Transverse colon (tissue), 4 donors: ENCODE measurements at places on chromosomes 3 and 15.
A peak's percentile ranks its signal among the peaks of the same experiment; 100 is the strongest.

GRCh38 chr3:110027446-110028080 is 690.2 kb upstream of the DPPA4 start:
- H3K4me1 ChIP-seq, result no peaks in the 10 kb centered on the region
- no peaks in the 10 kb centered on the region for H3K36me3 ChIP-seq
- H3K27me3 ChIP-seq, result no peaks in the 10 kb centered on the region
- DNase-seq, result no peak

GRCh38 chr3:113084777-113085176 is 94.0 kb downstream of the GTPBP8 start:
- peaks cover 10% of the 10 kb centered on the region for H3K4me1 ChIP-seq
- DNase-seq, result peak; percentile 48
- peak overlapping the region; percentile 21 for H3K27ac ChIP-seq

- H3K27ac ChIP-seq, result peak overlapping the region; percentile 65
- no peak overlapping the region for H3K4me3 ChIP-seq
- peaks cover 11% of the 10 kb centered on the region for H3K4me1 ChIP-seq
- no peaks in the 10 kb centered on the region for H3K36me3 ChIP-seq
- no peak for DNase-seq
These were observed 84.5 kb downstream of the CHSY1 start for GRCh38 chr15:101167411-101167752.

DNA sequence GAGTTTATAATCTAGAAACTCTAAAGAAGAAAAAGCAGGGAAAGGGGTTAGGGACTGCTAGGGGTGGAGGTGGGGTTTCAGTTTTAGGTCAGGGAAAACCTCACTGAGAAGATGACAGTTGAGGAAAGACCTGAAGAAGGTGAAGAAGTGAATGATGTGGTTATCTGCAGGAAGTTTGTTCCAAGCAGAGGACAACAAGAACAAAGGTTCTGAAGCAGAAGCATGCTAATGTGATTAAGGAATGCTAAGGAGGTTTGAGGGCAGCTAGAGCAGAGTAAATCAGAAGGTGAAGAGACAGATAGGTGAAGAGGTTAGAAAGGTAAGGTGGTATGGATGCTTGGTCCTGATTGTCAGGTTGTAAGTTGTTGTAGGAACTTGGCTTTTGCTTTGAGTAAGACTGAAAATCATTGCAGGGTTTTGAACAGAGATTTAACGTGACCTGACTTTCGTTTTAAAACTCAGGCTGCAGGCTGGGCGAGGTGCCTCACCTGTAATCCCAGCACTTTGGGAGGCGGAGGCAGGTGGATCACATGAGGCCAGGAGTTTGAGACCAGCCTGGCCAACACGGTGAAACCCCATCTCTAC is 8.6 kb downstream of the OXSR1 start:
- no peak overlapping the region for H3K27ac ChIP-seq
- DNase-seq, result no peak
- no peak overlapping the region for H3K4me3 ChIP-seq

GRCh38 chr3:32998631-32999451 is 47.4 kb downstream of the CCR4 start:
- no peak overlapping the region for H3K27ac ChIP-seq
- no peak overlapping the region for H3K4me3 ChIP-seq
- no peak for DNase-seq
- no peaks in the 10 kb centered on the region for H3K4me1 ChIP-seq
- H3K27me3 ChIP-seq, result no peaks in the 10 kb centered on the region
- no peaks in the 10 kb centered on the region for H3K36me3 ChIP-seq

- no peaks in the 10 kb centered on the region for H3K4me1 ChIP-seq
- H3K36me3 ChIP-seq, result no peaks in the 10 kb centered on the region
- no peak for DNase-seq
- H3K27me3 ChIP-seq, result no peaks in the 10 kb centered on the region
- no peak overlapping the region for H3K27ac ChIP-seq
These were observed 74.8 kb upstream of the MAGI1 start for GRCh38 chr3:66113542-66113941.

GRCh38 chr3:6228958-6229683 is 631.8 kb upstream of the GRM7 start:
- no peaks in the 10 kb centered on the region for H3K36me3 ChIP-seq
- DNase-seq, result no peak
- H3K4me3 ChIP-seq, result no peak overlapping the region
- no peaks in the 10 kb centered on the region for H3K4me1 ChIP-seq
- no peak overlapping the region for H3K27ac ChIP-seq
- no peaks in the 10 kb centered on the region for H3K27me3 ChIP-seq

GRCh38 chr3:195007766-195008165 is 263.2 kb downstream of the XXYLT1 start:
- H3K36me3 ChIP-seq, result no peaks in the 10 kb centered on the region
- no peaks in the 10 kb centered on the region for H3K4me1 ChIP-seq
- H3K27me3 ChIP-seq, result peaks cover 7% of the 10 kb centered on the region
- no peak overlapping the region for H3K4me3 ChIP-seq

DNA sequence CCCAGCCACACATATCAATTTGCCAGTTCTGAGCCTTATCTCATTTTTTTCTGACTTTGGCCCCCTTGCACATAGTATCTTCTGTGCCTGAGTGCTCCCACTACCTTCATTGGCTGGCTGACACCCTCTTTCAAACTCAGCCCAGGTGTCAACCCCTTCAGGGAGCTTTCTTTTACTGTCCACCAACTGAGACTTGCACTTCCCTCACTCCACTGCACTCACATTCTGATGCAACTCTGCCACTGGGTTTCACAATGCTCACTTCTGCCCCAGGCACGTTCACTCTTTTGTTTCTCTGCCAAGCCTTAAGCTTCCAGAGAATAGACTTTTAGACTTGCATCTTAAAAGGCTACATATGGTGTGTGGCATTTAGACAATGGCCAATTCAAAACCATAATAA is 101.5 kb upstream of the CBLB start:
- H3K27ac ChIP-seq, result no peak overlapping the region
- H3K36me3 ChIP-seq, result no peaks in the 10 kb centered on the region
- DNase-seq, result no peak
- H3K4me1 ChIP-seq, result peaks cover 10% of the 10 kb centered on the region
